ENCODE measurements at places on chromosomes 3 and 15. TPM values are rescaled to one million over a fixed set of nuclear protein-coding genes. Genes with fewer than 3 reads are reported as not detected.

The DUOX2 gene
- total RNA-seq, result 0.08 TPM

The VGLL4 gene
- 66.0 TPM for total RNA-seq

The COX5A gene
- 353 TPM for total RNA-seq

The RBMS3 gene
- total RNA-seq, result 1.1 TPM

The IQCF2 gene
- total RNA-seq, result not detected

- DNase-seq, result no peak
- no peaks in the 10 kb centered on the region for H3K27me3 ChIP-seq
- H3K27ac ChIP-seq, result no peak overlapping the region
Observed at GRCh38 chr3:143763564-143764162, 84.6 kb downstream of the SLC9A9 start.

- no peak overlapping the region for H3K27ac ChIP-seq
- H3K4me3 ChIP-seq, result no peak overlapping the region
- no peaks in the 10 kb centered on the region for H3K36me3 ChIP-seq
Observed at GRCh38 chr3:132563420-132564069, 33.5 kb upstream of the ACKR4 start.

DNA sequence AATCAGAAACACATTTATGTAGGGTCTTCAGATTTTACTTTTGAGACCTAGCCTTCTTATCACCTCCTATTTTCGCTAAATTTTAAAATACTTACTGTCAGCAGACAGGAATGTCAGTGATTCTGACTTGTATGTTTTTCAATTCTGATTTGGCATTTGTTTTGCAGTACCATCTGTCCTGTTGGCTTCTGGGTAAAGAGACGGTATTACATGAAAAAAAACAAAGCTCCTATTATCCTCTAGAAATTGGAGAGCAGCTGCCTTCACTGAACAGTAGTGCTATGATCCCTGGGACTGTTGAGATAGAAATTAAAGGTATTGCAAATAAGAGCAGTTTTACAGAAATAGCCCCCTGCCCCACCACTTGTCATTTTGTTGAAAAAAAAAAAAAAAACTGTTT is 8.4 kb downstream of the ARMC8 start:
- DNase-seq, result no peak
- H3K4me1 ChIP-seq, result no peaks in the 10 kb centered on the region
- H3K4me3 ChIP-seq, result no peak overlapping the region
- H3K27me3 ChIP-seq, result no peaks in the 10 kb centered on the region

GRCh38 chr3:43872901-43873300 is 182.2 kb downstream of the ABHD5 start:
- H3K36me3 ChIP-seq, result no peaks in the 10 kb centered on the region
- 0 out of 2 replicates have a peak, but pooled peaks cover 2% of the 10 kb centered on the region for H3K27me3 ChIP-seq
- DNase-seq, result no peak
- no peak overlapping the region for H3K4me3 ChIP-seq

GRCh38 chr3:33644582-33644981 is 73.5 kb downstream of the CLASP2 start:
- no peak for DNase-seq
- H3K4me1 ChIP-seq, result no peaks in the 10 kb centered on the region
- H3K27me3 ChIP-seq, result no peaks in the 10 kb centered on the region
- H3K4me3 ChIP-seq, result no peak overlapping the region
- H3K27ac ChIP-seq, result no peak overlapping the region
